ENCODE measurements at places on chromosomes 1 and 21. TPM values are rescaled to one million over a fixed set of nuclear protein-coding genes. Genes with fewer than 3 reads are reported as not detected.

Gene TMIGD3
- total RNA-seq: 4.0 TPM

Gene TNFAIP8L2
- 2.1 TPM for total RNA-seq

Gene KLHL12
- total RNA-seq: 20.1 TPM

Gene S100A9
- 184 TPM for total RNA-seq

Gene HNRNPCL1
- not detected for total RNA-seq

Gene ATP6V1G3
- total RNA-seq: not detected

Gene FMO2
- total RNA-seq: 64.3 TPM

Gene SPRR5
- total RNA-seq: not detected

Gene TMPRSS15
- total RNA-seq: not detected

Gene UBASH3A
- 0.47 TPM for total RNA-seq

Gene SLC30A7
- 14.2 TPM for total RNA-seq

Gene EDN2
- 1.2 TPM for total RNA-seq

Gene ORC1
- total RNA-seq: 0.52 TPM

Gene FMN2
- total RNA-seq: 0.15 TPM

All from left cardiac atrium (tissue), 4 donors.